Stimulated activated naive CD8-positive, alpha-beta T cell treated with anti-CD3 and anti-CD28 coated beads, Interleukin-15, Interleukin-2, amounts not matched to agents 100 U/mL and 50 U/mL, for 24 hours (primary cell): ENCODE measurements at places on chromosomes 1 and 21.

DNA sequence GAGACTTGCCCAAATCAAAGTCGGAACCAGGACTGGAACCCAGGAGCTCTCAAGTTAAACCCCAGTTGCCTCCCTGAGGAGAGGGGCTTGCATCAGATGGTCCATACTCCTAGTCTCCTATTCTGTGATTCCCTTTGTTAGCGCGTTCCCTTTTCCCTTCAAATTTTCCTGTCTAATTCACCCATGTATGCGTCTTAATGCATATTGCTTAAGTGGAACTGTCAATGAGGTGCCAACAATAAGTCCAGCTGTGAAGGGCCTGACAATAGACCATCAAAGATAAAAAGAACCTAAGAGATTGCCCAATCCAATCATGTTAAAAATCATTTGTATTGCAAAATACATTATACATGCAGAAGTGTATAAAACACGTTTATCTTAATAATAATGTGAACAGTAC lies 634 bp upstream of the SPATA6 start:
- no peak for DNase-seq

DNA sequence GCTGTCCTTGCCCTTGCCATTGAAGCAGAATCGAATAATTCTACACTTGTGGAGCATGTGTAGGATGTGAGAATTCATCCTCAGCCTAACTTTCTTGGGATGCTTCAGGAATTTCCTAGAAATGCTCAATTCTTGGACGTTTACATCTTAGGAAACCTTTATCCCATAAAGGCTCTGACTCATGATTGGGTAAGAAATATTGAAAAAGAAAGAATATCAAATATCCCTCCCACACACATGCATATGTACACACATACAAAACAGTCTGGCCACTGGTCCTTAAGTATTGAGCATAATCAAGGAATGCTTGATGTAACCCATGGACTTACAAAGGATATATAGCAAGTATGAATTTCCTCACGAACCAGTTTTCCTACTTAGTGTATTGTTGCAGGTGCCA lies 83.9 kb upstream of the IPO9 start:
- DNase-seq, result no peak

- DNase-seq, result no peak
These were observed 4.5 kb downstream of the PRAMEF12 start for GRCh38 chr1:12778061-12778460.

- DNase-seq, result no peak
These were observed 1.6 kb upstream of the IFNGR2 start for GRCh38 chr21:33401630-33401992.

GRCh38 chr1:117201808-117202207 lies 8.9 kb downstream of the VTCN1 start:
- no peak for DNase-seq

- no peak for DNase-seq
These were observed 46.3 kb downstream of the COL18A1 start for GRCh38 chr21:45451091-45451740.

- no peak for DNase-seq
These were observed 86.8 kb upstream of the GCLM start for GRCh38 chr1:93995837-93996536.

- no peak for DNase-seq
These were observed 54.0 kb upstream of the BOLA1 start for GRCh38 chr1:149845416-149845815.

DNA sequence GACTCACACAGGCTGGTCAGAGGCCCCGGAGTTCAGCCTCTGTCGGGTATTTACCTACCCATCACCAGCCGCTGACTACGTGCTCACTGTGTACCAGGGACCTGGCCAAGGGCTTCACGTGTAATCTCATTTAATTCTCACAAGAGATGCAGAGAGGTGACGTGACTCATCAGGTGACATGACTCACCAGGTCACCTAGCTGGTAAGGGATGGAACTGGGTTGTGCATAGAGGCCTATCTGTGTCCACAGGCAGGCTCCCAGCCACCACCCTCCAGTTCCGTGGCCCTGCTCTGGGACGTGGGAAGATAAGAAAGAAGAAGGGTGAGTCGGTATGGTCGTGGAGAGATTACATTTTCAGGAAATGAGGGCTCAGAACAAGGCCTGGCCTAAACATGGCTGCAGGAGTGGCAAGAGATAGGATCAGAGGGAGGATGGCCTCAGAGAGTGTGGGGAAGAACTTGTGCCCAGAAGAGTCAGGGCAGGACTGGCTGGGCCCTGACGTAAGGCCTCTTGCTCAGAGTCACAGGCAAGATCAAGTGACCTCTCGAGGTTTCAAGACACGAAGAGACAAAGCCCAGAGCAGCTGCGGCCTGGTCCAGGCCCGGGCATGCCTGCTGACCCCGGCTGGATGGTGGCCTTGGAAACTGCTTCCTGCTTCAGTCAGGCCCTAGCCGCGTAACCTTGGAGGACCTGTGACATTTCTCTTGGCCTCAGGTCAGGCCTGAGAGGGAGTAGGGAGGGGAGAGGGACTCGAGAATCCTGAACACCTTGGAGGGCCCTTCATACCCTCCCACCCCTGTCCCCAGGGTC lies 52.7 kb upstream of the WASF2 start:
- peak; percentile 35 for DNase-seq

DNA sequence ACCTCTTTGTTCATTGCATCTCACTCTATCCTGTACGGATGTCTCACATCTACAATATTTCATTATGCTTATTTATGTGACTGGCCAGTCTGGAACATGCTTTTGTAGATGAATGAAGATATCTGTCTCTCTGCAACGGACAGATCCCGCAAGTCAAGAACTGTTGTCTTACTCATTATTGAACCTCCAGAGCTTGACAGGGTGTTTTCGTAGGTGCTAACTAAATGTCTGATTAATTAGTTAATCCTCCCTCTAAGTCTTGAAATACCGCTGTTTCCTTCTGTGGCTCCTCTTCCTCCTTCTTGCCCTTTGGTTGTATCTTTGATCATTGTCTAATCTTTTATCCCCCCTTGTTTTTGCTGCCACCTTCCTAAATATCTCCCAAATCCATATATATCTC lies 3.2 kb upstream of the C1orf162 start:
- no peak for DNase-seq

DNA sequence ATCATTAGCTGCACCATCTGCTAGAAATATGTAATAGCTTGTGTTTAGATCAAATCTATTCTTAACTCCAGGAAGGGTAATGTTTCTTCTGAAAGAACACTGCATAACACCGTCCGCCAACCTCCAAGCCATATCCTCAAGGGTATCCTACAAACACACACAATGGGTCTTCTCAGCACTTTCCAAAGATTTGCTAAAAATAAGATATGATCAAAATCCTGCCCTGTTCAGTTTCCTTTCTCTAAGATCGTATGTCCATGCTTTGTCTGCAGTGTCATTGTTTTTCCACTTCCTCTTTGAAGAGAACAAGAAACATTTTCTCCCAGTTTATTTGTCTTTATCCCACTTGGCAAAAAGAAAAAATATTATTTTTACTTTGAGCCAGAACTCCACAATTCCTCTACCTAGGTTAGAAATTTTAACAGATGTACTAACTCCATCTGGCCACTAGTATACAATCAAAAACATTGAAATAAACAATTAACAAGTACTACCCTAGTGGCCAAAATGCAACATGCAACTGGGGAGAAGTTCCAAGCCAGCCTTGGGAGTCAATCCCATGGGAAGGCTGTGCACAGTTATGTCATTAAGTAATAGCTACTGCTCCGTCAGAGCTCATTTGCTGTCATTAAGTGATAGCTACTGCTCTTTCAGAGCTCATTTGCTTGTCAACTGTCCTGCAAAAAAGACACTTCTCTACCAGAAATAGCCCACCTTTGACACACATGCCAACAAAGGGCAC lies 37.8 kb downstream of the FRRS1 start:
- no peak for DNase-seq

DNA sequence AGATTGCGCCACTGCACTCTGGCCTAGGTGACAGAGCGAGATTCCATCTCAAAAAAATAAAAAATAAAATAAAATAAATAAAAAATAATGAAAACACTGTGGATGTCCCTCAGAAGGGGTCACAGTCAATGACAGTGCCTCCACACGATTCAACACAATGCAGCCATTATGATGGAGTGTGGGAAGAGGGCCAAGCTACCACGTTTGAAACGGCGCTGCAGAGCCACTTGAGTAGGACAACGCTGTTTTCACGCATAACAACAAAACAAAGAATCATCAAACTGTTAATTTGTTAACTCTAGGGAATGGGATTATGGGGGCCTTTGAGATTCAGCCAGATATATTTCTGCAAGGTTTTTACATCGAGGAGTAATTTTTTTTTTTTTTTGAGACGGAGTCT lies 36.5 kb downstream of the NKAIN1 start:
- DNase-seq, result no peak

- DNase-seq, result no peak
These were observed 638 bp upstream of the OLIG2 start for GRCh38 chr21:33025106-33025488.

DNA sequence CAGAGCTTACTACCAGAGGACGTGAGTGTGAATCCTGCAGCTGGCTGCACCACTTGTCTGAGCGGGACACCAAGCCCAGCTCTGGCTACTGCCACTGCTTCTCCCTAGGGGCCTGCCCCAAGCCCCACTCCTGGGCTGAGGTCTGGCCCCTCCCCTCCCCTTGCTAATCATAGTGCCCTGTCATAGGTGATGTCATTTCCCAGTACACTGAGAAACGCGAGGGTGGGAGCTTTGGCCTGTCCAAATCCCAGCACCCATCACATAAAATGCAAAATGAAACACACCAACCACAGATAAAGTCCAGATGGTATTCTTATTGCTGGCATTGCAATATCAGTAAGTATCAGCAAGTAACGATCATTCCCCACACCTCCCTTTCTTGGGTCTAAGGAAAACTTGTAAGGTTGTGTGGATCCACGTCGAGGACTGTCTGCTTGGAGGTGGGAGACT lies 77.7 kb downstream of the TOMM20 start:
- DNase-seq, result peak; percentile 41

GRCh38 chr1:180267761-180268555 lies 37.9 kb downstream of the LHX4 start:
- DNase-seq, result no peak

DNA sequence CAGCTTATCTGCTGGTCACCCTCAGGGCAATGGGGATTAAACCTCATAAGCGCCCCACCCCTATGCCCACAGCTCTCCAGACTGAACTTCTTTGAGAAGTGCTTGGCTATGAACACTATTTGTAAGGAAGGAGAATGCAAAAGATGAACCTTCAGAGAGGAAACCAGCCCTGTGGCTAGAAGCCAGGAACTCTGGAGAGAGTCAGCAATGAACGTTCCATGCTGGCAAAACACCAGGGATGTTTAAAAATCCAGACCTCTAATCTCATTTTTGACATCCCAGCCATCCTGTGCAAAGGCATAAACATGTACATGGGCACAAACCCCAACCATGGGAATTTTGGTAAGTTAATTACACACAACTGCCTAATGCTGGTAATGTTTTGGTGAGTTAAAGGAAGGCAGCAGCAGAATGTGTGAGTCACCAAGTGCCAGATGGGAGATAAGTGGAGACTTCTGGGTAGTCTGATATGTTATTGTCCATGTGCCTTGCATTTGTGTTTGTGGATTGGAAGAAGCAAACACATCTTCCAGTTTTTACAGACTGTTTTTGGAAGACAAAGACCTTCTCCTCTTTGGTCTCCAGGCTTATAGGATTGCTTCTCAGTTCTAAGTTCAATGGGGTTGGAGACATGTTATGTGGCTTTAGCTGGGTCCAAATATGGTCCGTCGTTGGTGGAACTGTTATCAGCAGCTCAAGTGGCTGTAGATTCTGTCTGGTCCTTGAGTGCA lies 174.1 kb upstream of the ETV3 start:
- DNase-seq, result no peak

DNA sequence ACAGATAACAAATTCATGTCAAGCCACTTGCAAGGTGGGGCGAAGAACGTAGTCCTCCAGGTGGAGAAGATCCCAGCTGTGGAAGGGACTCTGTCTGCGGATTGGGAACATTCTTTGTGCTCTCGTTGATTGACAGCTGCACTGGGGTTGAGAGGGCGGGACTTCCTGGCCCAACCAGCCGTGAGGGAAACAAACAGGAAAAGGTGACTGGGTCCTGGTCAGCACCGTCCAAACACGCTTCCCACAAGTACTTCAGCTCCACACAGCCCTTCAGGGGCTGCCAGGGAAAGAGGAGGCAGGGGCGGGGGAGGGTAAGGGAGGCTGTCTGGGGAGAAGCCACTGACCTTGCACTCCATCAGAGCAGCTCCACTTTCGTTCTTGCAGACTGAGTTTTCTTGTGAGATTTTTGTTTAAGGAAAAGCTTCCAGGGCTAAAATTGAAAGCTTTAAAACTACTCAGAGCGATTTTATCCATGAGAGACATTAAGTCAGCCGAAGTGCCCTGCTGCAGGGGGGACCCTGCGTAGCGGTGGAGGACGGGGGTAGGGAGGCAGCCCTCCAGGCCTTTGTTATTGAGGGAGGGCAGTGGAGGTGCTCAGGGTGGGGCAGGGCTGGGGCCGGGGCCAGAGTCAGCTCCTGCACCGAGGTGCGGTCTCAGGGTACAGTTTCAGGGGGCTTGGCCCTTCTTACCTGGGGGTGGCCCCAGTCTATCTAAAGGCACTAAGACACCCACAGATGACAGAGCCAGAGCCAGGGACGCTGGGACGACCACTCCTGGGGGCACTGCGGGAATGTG lies 21.6 kb upstream of the STUM start:
- DNase-seq, result no peak

DNA sequence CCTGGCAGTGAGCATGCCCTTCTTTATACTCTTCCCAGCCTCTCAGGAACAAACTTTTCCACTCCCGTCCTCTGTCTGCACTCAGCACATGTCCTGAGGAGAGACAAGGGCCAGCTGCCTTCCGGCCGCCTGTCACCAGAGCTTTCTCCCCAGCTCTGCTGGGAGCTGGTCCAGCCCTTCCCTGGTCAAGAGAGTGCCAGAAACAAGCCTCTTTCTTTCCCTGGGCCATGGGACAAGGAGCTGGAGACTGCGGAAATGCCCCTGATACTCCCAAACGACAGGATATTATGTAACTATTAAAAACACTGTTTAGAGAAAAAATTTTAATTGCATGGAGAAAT lies 10.4 kb downstream of the LAMB3 start:
- no peak for DNase-seq

DNA sequence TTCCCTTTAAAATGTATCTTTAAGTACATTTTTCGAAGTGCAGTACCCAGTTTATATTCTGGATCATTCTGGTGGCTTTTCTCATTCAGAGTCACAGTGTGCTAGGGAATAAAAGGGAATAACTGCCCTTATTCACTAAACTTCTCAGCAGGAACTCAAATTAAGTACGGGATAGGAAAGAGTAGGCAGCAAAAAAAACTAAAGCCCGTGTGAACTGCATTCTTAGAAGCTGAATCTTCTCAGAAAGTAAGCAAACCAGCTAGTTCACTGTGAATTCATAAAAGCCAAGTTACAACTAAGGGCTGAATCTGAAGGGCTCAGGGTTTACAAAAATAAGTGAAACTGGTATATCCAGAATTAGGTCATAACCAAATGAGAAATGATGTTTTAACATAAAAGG lies 22.0 kb downstream of the PRPF38A start:
- DNase-seq, result no peak
